Neural crest cell (in vitro differentiated cells): ENCODE measurements at places on chromosomes 6 and 20.

GRCh38 chr6:389622-390021 lies 1.9 kb upstream of the IRF4 start:
- DNase-seq, result no peak
- no peak overlapping the region for H3K4me3 ChIP-seq
- peaks cover 11% of the 10 kb centered on the region for H3K4me1 ChIP-seq
- no peak overlapping the region for H3K27ac ChIP-seq

GRCh38 chr6:169959136-169960002 lies 207.9 kb downstream of the ERMARD start:
- no peak for DNase-seq
- peaks cover 34% of the 10 kb centered on the region for H3K27me3 ChIP-seq
- H3K4me1 ChIP-seq, result no peaks in the 10 kb centered on the region
- H3K36me3 ChIP-seq, result no peaks in the 10 kb centered on the region
- H3K27ac ChIP-seq, result peak overlapping the region; percentile 64
- no peak overlapping the region for H3K4me3 ChIP-seq

GRCh38 chr6:107369493-107369892 lies 89.9 kb downstream of the PDSS2 start:
- no peaks in the 10 kb centered on the region for H3K36me3 ChIP-seq
- H3K27me3 ChIP-seq, result no peaks in the 10 kb centered on the region
- peaks cover 5% of the 10 kb centered on the region for H3K4me1 ChIP-seq

DNA sequence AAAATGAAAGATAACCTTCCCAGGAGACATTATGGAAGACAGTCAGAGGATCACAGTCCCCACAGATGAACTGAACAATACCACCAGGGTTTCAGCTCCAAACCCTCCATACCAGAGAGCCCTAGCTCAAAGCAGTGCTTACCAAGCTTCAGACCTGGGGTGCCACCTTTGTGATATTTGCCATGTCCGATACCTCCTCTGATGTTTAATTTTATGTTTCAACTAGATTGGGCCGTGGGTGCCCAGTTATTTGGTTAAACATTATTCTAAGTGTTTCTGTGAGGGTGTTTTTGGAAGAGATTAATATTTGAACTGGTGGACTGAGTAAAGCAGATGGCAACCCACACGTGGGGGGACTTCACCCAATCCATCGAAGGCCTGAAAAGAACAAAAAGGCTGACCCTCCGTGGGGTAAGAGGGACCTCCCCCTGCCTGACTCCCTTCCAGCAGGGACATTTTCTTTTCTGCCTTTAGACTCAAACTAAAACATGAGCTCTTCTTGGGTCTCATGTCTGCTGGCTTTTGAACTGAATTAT lies 11.8 kb downstream of the SCML4 start:
- peaks cover 9% of the 10 kb centered on the region for H3K4me1 ChIP-seq
- no peaks in the 10 kb centered on the region for H3K27me3 ChIP-seq
- no peak overlapping the region for H3K27ac ChIP-seq
- H3K36me3 ChIP-seq, result no peaks in the 10 kb centered on the region
- DNase-seq, result no peak
- H3K4me3 ChIP-seq, result no peak overlapping the region

DNA sequence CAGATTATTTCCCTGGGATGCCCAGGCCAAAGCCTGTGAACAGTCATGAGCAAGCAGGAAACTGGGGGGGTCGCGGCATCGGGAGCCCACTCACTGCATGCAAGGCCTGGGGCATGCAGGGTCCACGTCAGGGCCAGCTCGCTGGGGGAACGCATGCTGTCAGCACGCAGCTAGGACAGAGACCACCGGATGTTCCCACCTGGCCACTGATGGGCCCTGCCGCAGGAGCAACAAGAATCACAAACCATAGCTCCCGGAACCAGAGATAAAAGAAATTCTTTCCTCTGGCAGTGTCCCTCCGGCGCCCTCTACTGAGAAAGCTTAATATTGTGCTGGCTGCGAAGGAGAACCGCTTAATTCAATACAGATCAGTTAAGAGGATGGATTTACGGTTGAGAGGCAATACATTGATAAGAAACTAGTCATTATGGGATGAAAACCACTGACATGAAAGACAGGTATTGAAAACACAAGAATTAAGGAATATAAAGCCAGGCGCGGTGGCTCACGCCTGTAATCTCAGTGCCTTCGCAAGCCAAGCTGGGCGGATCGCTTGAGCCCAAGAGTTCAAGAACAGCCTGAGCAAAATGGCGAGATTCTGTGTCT lies 32.6 kb downstream of the C6orf15 start:
- DNase-seq, result peak; percentile 69
- no peaks in the 10 kb centered on the region for H3K36me3 ChIP-seq
- H3K27me3 ChIP-seq, result peaks cover 4% of the 10 kb centered on the region

DNA sequence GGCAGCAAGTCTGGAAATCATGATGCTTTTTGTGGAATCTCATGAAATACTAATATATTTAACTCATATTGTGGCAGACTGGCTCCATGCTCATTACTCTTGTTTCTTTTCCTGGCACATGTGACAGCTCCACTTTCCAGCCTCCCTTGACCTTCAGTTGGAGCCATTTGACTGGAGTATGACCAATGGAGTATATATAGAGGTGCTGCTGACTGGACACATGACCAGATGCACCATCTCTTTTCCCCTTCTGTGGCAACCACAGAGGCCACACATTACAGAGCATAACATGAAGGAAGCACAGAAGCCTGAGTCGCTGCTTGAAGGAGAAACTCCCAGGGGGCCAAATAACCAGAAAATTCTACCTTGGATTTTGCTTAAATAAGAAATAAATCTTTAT lies 77.4 kb downstream of the MKKS start:
- H3K36me3 ChIP-seq, result no peaks in the 10 kb centered on the region
- DNase-seq, result no peak
- peaks cover 5% of the 10 kb centered on the region for H3K4me1 ChIP-seq
- H3K27ac ChIP-seq, result no peak overlapping the region
- H3K4me3 ChIP-seq, result no peak overlapping the region

- H3K4me1 ChIP-seq, result peaks cover 18% of the 10 kb centered on the region
- H3K36me3 ChIP-seq, result no peaks in the 10 kb centered on the region
- H3K27ac ChIP-seq, result no peak overlapping the region
- peak overlapping the region; percentile 11 for H3K4me3 ChIP-seq
- DNase-seq, result no peak
Measured at GRCh38 chr6:28497893-28498292, 17.7 kb downstream of the GPX6 start.

GRCh38 chr6:111759836-111760785 lies 113.1 kb downstream of the FYN start:
- H3K4me3 ChIP-seq, result no peak overlapping the region
- peaks cover 74% of the 10 kb centered on the region for H3K4me1 ChIP-seq
- H3K27me3 ChIP-seq, result no peaks in the 10 kb centered on the region

DNA sequence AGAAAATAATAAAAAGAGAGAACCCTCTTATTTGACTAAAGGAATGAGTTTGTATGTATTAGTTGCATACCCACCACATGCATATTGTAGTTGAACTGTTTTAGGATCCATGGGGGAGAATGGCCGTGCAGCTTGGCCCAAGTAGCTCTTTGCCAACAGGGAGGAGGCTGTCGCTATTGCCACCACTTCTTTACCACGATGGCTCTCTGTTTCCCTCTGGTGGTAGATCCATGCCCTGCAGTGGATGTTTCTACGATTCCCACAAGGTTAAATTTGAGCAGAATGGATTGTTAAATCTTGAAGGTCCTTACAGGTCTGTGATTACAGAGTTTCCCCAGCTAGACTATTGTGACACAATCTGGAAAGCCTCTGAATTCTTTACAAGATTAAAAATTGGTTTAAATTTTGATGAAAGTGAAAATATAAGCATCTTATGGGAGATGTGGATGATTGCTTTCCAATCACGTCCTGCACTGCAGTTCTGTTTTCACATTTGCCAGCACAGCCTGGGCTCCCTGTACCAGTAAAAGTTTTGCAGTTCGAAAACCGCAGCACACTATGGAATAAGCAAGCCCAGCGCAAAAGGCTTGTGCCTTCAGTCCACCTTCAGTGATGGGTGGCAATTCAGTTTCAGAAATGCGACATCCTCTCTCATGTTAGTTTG lies 34.4 kb upstream of the FNDC1 start:
- H3K27me3 ChIP-seq, result peaks cover 52% of the 10 kb centered on the region
- H3K27ac ChIP-seq, result no peak overlapping the region
- no peak overlapping the region for H3K4me3 ChIP-seq
- no peaks in the 10 kb centered on the region for H3K4me1 ChIP-seq
- DNase-seq, result peak; percentile 67
- no peaks in the 10 kb centered on the region for H3K36me3 ChIP-seq

DNA sequence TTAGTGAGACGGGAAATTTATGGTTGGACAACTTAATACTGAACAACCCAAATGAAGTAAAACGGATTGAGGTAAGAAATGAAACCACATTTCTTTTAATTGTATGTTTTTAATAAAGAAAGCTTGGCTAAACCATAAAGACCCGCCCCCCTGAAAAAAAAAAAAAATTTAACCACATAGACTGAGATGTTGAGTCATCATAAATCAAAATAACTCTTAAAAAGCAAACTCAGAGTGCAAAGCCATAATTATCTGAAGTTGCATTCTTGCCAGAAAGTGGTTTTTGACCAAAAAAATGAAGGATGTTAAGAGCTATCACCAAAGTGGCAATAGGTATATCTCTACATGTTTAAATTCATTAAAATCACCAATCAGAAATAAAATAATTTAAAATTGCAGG lies 101.8 kb upstream of the COL21A1 start:
- no peak overlapping the region for H3K4me3 ChIP-seq
- H3K27me3 ChIP-seq, result no peaks in the 10 kb centered on the region
- peaks cover 11% of the 10 kb centered on the region for H3K4me1 ChIP-seq
- no peak overlapping the region for H3K27ac ChIP-seq
- H3K36me3 ChIP-seq, result peaks cover 2% of the 10 kb centered on the region

- peak overlapping the region; percentile 85 for H3K27ac ChIP-seq
- no peak for DNase-seq
- H3K4me3 ChIP-seq, result no peak overlapping the region
- H3K27me3 ChIP-seq, result no peaks in the 10 kb centered on the region
- peaks cover 15% of the 10 kb centered on the region for H3K4me1 ChIP-seq
Measured at GRCh38 chr20:50039706-50040431, 57.1 kb downstream of the SNAI1 start.

DNA sequence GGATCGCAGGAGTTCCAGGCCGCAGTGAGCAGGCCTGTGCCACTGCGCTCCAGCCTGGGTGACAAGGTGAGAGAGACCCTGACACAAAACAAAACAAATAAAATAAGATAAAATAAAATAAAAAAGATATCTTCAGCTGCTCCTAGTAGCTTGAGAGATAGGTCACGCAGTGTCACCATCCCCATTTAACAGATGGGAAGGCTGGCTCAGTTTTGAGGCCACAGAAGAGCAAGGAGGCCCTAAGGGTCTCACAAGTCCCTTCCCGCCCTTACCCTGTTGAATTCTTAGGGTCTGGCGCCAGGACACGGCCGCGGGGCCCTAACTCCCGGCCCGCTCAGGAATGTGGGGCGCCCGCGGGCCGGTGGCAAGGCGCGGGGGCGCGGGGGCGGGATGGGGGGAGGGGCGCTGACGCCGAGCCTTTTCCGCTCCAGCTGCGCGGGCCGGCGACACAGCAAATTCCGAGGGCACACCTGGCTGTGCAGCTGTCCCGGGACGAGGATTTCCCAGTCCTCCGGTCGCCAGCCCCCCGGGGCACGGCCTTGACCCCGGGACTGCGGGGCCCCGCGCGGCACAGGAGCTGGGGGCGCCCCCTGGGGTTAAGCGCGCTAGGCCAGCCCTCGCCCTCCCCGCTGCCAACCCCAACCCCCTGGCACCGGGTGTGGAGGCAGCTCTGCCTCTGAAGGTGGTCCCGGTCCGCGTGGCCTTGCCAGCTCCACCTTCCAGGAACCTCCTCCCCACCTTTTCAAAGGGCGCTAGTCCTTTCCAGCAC lies 10.3 kb upstream of the R3HDML start:
- peaks cover 7% of the 10 kb centered on the region for H3K4me1 ChIP-seq
- no peak overlapping the region for H3K4me3 ChIP-seq
- no peak for DNase-seq
- no peaks in the 10 kb centered on the region for H3K36me3 ChIP-seq
- H3K27ac ChIP-seq, result no peak overlapping the region

GRCh38 chr6:109961611-109962041 lies 16.5 kb upstream of the GPR6 start:
- no peak overlapping the region for H3K27ac ChIP-seq
- H3K4me3 ChIP-seq, result no peak overlapping the region
- no peak for DNase-seq
- peaks cover 20% of the 10 kb centered on the region for H3K27me3 ChIP-seq
- H3K4me1 ChIP-seq, result no peaks in the 10 kb centered on the region

DNA sequence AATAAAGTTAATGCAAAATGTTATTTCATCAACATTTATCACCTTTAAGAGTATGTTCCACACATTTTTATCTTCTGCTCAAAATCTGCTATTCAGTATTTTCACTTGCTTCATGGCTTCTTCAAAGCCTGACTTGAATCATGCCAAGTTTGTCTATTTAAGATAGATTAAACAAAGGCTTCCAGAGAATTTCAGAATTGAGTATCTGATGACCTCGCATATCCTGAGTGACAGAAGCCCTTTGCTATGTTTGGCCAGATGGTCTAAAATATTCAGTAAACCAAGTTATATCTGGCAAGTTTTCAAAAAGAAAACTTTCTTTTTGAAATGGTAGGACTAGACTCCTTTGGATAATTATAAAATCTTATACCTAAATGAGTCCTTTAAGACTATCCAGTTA lies 348.9 kb upstream of the KCNQ5 start:
- no peak for DNase-seq
- no peaks in the 10 kb centered on the region for H3K27me3 ChIP-seq
- H3K36me3 ChIP-seq, result no peaks in the 10 kb centered on the region
- H3K4me1 ChIP-seq, result no peaks in the 10 kb centered on the region

DNA sequence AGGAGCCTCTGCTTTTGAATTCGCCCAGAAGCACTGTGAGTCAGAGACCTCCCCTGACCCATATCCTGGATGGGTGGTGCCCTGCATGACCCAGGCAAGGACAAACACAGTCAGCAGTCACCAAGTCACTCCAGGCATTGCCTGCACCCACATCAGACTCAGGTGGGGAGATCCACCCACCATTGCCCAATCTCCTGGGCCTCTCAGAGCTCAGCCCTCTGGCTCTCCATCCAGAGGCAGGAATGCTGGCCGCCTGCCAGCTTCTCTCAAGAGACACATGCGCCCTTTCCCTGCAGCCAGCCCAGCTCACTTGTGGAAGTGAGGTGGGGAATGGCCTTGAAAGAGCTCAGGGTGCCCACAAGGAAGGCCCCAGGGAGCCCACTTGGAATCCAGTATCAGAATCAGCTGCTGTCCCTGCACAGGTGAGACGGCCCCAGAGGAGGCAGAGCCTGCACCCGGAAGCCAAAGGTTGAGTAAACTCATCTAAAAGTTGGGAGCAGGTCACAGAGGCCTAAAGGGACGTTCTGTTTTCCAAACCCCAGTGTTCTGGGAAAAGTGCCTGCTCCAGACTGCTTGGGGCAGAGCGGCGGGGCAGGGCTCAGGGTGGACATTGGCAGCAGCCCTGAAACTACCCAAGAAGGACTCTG lies 129.8 kb downstream of the PREX1 start:
- peaks cover 32% of the 10 kb centered on the region for H3K36me3 ChIP-seq
- H3K27ac ChIP-seq, result peak overlapping the region; percentile 74
- H3K4me1 ChIP-seq, result peaks cover 17% of the 10 kb centered on the region
- H3K4me3 ChIP-seq, result no peak overlapping the region
- H3K27me3 ChIP-seq, result no peaks in the 10 kb centered on the region

GRCh38 chr6:3036861-3037637 lies 31.2 kb upstream of the RIPK1 start:
- peaks cover 25% of the 10 kb centered on the region for H3K4me1 ChIP-seq
- no peak for DNase-seq
- H3K27ac ChIP-seq, result no peak overlapping the region
- H3K27me3 ChIP-seq, result no peaks in the 10 kb centered on the region
- no peak overlapping the region for H3K4me3 ChIP-seq
- H3K36me3 ChIP-seq, result peaks cover 2% of the 10 kb centered on the region
